T-cell (primary cell): ENCODE measurements at places on chromosomes 7 and 10.

DNA sequence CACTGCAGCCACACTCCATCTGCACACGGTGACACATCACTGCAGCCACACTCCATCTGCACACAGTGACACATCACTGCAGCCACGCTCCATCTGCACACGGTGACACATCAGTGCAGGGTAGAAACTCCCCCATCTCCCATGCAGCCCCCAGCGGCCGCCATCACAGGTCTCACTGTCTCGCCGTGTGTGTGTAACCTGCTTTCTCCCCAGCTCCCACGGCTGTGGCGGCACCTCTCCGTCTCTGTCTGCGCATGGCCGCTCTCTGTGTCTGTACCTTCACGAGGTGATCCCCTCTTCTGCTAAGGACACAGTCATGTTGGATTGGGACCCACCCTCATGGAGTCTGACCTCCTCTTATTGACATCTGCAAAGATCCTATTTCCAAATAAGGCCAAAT is 527.4 kb downstream of the PTPRN2 start:
- DNase-seq: no peak

- no peak for DNase-seq
These were observed 117.2 kb downstream of the CNOT4 start for GRCh38 chr7:135392701-135393100.

DNA sequence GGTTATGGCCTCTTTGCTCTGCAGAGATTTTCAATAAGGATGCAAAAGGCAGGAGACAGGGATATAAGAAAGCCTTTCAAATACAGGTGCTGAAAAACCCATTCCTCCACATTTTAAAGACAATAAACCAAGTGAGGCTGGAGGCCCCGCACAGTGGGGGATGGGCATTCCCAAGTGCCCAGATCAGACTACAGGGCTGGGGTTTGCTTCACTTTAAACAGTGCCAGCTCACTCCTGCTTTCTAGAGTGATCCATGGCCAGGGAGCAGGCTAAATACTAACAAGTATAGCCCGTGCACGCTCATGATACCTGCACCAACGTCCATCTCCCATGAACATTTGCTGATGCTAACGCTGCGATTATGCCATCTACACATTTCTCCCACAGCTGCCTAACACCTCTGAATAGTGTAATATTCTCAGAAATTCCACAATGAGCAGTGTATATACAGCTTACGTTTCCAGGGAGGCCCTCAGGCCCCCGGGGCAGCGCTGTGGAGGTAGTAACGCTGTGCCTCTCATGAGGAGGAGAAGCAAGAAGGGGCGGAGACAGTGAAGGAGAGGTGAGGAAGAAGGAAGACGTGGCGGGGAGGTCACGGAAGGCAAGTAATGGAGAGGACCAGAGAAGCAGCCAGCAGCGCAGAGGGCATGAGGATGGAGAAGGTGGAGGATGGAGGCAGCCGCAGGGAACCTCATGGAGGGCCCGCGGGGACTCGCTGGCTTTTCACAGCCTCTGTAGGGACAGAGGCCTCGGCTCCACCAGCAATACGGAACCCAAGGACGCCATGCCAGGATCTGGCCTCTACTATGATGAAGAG is 141.7 kb downstream of the USP6NL start:
- DNase-seq: no peak

DNA sequence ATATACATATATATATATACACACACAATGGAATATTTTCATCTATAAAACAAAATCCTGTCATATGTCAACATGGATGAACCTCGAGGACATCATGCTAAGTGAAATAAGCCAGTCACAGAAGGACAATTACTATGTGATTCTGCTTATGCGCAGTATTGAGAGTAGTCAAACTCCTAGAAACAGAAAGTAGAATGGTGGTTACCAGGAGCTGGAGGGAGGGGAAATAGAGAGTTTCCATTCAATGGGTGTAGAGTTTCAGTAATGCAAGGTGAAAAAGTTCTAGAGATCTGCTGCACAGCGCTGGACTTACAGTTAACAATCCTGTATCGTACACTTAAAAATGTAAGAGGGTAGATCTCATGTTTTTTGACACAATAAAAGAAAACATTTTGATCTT is 181.9 kb downstream of the CDCA7L start:
- DNase-seq: no peak

DNA sequence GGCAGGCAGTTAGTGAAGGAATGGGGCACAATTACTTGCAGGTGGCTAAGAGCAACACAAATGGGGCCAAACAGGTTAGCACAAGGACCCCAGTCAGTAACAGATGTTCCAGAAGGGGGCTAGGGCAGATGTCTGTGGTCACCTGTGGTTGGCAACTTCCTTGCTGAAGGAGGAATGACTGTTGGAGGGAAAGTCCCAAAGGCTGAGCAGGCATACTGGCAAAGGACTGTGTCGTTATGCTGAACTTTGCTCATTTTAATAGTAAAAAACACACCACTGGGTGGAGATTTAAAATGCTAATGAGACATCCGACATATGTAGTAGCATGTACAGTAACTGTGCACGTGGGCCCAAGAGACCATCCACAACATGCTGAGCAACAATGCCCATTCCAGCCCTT is 511.6 kb downstream of the CALN1 start:
- DNase-seq: no peak

DNA sequence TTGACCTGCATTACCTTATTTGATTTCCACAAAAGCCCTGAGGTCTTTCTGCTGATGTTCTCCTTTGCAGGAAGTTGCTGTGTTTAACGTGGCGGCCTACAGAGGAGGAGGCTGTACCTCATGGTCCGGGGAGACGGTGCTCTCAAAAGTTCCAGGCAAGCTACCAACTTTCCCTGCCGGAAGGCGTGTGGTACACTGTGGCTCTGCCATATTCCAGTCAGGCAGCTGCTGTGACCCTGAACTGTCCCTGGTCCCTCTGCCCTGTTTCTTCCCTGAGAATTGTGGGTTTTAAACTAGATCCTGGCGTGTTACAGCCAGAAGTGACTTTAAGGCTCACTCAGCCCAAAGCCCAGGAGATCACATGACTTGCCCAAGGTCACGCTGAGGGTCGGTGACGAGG is 139.2 kb downstream of the TEX36 start:
- DNase-seq: no peak

DNA sequence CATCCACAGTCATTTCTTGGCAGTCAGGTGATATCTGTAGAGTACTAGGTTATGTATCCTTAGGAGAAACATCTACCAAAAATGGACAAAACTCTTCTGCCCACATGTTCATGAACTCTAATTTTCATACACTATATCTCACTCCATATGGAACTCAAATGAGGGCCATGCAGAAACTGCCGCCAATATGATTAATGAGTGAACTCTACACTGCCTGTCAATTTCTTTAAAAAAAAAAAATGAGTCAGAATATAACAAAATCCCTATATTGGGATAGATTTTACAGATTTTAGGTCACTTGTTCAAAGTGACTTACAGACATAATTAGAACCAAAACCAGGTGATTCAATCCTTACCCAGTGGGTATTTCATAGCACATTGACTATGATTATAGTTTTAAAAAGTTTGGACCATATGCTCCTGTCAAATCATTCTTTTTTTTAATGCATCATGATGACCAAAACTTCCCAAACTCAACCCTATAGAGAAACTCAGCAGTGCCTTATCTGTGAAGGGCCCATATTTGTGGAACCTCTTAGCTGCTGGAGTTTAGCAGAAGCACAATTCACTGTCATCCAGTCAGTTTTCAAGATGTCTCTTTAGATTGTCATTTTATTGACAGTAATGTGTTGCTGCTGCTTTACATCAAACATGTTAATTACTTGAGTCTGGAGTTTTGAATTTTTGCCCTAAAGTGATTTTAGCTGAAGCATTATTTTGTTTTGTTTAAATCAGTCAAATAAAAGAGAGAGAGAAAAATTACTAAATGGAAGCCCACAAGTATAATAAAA is 11.1 kb downstream of the LRRN3 start:
- DNase-seq: no peak

GRCh38 chr10:2278363-2278762 is 541.0 kb upstream of the ADARB2 start:
- DNase-seq: no peak

DNA sequence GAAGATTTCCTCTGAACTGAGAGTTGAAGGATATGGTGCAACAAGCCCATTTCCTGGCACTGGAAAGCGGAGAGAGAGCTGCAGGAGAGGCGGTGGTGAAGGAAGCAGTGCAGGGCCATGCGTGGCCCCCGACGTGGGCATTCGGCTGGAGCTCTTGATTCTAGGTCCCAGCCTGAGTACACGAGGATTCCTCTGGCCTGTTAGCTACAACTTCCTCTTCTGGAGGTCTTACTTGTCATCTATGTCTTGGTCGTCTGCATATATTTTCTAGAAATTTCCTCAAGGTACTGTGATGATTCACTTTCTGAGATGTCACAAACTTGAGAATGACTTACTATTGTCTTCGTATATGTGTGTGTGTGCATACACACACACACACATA is 59.2 kb upstream of the JAZF1 start:
- no peak for DNase-seq

GRCh38 chr10:46556515-46557318 is at the start of gene GPRIN2:
Gene GPRIN2 (minus strand): TSS chr10:46556658. CDS start chr10:46550736, 5,922 bp downstream.
- DNase-seq: no peak

DNA sequence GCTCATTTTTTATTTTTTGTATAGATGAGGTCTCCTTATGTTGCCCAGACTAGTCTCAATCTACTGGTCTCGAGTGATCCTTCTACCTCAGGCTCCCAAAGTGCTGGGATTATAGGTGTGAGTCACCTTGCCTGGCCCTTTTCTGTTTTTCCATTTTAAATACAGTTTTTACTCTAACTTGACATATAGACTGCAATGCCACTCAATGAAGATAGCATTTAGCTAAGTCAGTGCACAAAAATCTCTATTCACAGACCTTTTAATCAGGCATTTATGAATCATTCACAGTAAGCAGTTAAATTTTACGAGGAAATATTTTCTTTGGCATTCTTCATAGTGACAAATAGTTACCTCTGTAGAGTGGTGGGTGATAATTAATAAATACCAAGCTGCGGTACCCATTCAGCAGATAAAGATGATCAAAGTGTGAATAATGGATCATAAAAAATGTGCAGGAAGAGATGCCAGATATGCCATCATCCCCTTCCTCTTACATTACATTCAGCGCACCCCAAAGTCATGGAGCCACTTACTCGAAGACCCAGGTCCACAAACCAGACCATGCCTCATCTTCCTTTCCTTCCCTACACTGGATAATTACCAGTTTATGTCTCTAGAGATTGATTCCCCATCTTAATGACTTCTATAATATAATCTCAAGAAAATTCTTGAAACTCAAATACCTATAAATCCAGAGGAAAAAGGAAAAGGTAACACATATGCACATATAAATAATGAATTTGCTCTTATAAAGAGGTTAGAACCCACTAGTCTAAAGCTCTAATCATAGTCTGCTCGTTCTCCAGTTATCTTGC is 56.0 kb downstream of the UBE2H start:
- DNase-seq: no peak

GRCh38 chr7:99831595-99831994 is 3.8 kb downstream of the CYP3A43 start:
- no peak for DNase-seq

- no peak for DNase-seq
These were observed 602.8 kb downstream of the NRG3 start for GRCh38 chr10:82477776-82478175.

GRCh38 chr10:52568309-52568708 is 204.3 kb downstream of the MBL2 start:
- no peak for DNase-seq

DNA sequence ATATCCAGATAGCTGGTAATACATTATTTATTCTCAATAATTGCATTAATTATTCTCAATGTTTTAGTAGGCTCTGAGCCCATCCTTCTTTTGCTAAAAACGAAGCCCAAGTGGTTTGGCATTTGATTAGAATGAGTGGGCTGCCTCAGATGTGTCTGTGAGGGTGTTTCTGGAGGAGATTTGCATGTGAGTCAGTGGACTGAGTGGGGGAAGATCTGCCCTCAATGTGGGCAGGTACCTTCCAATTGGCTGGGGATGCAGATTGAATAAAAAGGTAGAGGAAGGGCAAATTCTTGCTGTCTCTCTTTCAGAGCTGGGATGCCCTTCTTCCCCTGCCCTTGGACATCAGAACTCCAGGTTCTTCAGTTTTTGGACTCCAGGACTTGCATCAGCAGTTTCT is 290.6 kb upstream of the SMIM30 start:
- no peak for DNase-seq

- no peak for DNase-seq
These were observed 53.2 kb upstream of the FAM3C start for GRCh38 chr7:121449329-121449728.

DNA sequence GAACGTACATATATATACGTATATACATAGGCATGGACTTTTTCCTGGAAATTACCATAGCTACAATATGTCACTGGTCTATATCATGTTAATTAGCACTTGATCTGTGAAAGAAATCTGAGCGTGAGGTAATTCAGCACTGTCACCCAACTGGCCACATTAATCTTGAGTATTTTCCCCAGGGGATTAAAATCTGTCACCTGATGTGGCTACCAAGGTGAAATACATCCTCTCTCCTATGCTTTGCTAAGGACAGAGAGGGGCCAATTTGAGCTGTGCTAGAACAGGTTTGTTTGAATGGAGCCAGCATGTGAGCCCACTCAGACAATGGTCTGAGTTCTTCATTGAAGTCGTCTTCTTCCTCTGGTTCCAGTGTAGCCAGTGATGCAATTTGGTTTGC is 33.3 kb downstream of the CYCS start:
- DNase-seq: no peak

DNA sequence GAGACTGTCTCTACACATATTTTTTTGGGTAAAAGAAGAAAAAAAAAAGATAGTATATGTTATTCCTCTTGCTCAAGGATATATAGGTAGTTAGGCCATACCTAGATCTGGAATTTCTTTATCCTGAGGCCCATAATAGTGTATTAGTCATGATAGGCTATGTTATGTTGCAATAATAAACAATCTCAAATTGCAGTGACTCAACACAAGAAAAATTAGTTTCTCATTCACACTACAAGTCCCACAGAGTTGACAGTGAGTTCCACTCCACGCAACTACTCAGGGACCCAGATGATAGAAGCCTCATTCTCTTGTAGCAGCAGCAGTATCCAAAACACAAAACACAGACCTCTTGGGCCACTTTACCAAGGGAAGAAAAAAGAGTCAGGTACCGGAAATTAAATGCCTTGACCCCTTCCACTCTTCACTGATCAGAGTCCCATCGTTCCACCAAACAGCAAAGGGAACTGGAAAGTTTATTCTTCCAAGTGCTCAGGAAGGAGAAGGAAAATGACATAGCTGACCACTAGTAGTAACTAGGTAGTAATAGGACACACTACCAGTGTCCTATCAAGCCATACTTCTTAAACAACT is 7.4 kb upstream of the C10orf67 start:
- DNase-seq: no peak
